ENCODE measurements at places on chromosomes 3 and 15.

DNA sequence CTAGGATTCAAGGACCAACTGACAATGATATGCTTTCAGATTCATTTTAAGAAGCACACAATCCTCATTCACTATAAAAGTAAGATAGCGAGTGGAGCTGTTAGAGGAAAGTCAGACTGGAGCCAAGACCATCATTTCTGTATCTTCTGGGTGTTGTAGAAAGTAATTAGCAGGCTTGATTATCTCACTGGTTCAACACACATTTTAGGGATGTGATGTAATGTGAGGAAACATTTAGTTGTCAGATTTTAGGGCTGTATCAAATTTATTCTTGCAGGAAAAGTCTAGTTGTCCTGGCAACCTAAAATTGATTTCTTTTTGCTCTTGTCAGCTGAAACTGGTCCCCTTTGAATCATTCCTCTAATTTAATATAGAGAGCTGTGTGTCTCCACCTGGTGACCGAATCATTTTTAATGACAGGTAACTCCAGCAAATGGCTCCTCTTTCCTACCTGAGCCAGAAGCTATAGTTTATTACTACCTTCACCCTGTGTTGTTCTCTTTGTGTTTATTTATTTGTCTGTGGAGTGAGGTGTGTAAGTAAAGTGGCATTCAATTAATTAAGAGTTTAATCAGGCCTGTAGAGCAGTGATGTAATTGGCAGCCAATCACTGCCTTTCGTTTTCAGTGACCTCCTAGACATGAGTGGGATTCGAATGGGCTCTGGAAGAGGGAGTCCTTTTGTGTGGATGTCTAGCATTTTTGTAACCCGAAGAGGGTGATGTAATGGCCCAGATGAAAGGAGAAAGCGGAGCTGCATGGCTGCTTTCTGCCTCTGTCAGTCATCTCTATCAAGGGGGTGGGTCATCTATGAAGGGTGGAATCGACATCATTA lies 125.8 kb downstream of the LPP start:
- no peak for DNase-seq

- DNase-seq, result no peak
Measured at GRCh38 chr3:60935709-60936108, 315.5 kb downstream of the FHIT start.

DNA sequence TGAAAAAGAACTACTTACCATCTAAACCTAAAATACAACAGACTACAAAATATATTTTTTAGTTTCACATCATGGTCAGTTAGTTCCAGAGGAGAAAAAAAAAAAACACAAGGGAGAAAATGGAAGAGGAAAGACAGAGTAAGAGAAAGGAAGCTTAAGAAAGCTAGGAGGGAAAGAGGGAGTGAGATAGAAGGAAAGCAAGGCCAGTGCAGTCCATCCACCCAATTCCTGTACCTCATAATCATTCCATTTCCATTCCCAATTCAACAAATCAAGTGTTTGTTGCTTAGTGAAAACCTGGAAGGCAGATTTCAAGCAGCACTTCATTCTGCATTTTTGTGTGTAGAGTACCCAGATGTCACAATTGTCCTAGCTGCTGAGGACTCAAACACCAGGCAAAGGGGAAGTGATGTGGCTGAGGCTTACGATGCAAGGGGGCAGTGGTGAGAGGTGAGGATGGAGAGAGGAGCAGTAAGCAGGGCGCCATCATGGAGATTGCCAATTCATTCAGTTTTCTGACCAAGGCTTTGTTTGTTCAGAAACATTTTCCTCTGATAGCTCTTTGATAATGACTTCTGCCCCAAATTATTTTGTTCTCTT lies 83.6 kb upstream of the GSK3B start:
- no peak for DNase-seq

- DNase-seq, result no peak
Measured at GRCh38 chr3:129065016-129065719, 4.6 kb downstream of the GP9 start.

- DNase-seq, result no peak
Measured at GRCh38 chr15:92480361-92480760, 86.7 kb downstream of the ST8SIA2 start.

DNA sequence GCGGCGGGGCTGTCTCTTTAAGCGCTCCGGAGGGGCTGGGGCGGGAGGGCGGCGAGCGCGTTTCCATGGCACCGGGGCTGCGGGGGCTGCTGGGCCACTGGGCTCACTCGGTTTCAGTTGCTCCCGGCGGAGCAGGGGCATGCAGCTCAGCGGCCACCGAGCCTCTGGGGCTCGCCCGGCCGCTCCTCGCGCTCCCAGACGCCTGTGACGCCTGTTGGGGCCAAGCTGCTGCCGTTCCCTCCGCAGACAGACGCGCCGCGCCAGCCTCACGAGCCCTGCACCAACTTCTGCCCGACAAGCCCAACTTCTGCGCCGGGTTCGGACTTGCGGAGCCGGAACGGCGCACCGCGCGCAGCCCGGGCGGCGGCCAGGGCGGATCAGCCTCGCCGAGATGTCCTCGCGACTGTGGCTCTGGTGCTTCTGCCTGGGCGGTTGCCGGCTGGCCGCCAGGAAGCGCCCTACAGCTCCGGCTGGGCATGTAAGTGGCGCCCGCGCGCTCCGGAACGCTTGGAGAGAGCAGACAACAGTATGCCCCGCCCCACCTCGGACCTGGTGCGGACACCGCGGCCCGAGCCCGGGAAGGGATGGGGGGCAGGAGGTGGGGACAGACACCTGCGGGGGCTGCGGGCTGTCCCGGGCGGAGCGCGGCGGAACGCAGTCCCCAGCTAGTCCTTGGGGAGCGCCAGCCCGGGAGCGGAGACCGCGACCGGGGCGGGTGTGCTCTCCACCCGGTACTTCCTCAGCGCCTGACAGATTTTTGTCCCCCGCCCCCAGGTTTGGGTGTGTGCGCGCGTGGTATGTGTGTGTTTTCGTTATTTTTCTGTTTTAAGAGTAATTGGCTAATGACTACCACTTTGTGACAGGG lies 154.1 kb upstream of the GOLIM4 start:
- no peak for DNase-seq

DNA sequence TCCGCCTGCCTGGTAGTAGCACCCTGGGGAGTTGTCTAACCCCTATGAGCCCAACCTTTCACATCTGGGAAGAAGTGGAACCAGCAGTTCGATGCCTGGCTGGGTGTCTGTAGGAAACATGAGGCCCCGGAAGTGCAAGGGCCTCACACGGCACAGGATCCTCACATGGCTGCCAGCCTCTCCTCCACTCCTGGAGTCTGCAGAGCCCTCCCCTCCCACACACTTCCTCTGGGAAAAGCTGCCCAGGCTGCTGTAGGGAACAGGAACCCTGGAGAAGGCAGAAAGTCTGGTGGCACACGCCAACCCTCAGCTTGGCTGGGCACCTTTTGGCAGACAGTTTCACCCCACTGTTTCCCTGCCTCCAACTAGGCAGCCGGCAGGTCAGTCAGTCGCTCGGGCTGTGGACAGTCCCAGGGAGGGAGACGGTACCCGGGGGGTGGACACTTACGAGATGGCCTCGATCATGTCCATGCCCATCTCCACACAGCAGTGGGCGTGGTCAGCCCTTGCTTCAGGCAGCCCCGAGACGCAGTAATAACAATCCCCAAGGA lies 118.4 kb downstream of the ADCY5 start:
- no peak for DNase-seq

DNA sequence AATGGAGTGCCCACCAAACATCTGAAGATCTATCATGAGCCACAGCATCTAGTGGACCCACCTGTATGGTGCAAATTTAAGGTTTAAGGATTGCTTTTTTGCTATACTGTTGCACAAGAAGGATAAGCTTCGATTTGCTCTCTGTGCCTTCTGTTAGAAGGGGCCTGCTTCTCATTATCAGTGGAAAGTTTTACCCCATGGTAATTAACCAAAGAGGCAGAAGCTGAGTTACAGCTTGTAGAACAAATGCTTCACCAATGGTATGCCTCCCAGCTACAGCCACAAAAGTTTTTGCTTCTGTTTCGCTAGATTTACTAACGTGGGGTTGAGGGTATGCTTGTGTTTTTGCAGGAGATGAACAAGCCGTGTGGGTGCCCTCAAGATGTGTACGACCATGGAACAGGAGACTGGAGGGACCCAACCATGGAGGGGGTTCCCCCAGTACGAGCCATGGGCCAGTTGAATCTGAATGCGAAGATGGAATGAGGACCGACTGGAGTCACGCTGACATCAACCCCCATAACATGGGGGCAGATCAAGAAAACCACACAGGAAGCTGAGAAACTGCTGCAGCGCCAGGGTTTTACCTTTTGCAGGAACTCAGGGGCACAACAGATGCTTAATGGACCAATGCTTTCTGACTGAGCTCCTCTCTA lies 43.5 kb downstream of the ACAD9 start:
- peak; percentile 65 for DNase-seq
